HCEC 1CT (cell line): ENCODE measurements at places on chromosomes 16 and 17.
A peak's percentile ranks its signal among the peaks of the same experiment; 100 is the strongest.

- no peak for DNase-seq
Observed at GRCh38 chr16:19771796-19772195, 53.7 kb downstream of the IQCK start.

GRCh38 chr17:52790359-52790955 lies 631.9 kb upstream of the CA10 start:
- DNase-seq, result no peak

DNA sequence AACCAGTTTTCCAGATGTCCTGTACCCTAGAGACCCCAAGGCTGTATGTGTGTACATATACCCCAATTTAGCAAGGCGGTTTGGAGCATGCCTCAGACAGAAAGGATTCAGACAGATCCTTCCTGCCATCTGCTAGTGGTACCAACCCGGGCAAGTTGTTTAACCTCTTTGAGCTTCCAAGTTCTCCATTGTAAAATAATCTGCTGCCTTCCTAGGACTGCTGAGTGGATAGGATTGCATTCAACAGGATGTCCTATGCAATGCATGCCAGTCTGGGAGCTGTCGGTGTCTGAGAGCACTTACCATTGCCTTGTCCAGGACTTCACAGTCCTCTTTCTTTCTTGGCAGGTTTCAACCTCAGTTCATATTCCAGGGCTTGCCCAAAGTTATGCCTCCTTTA lies 1.9 kb downstream of the CDH13 start:
- peak; percentile 16 for DNase-seq

- no peak for DNase-seq
Observed at GRCh38 chr16:81629896-81630634, 149.0 kb upstream of the PLCG2 start.
